ENCODE measurements at places on chromosomes 11 and 22. TPM values are rescaled to one million over a fixed set of nuclear protein-coding genes. Genes with fewer than 3 reads are reported as not detected.

GRCh38 chr22:35177811-35178210 is 79.5 kb upstream of the HMGXB4 start:
- ATAC-seq = no peak

DNA sequence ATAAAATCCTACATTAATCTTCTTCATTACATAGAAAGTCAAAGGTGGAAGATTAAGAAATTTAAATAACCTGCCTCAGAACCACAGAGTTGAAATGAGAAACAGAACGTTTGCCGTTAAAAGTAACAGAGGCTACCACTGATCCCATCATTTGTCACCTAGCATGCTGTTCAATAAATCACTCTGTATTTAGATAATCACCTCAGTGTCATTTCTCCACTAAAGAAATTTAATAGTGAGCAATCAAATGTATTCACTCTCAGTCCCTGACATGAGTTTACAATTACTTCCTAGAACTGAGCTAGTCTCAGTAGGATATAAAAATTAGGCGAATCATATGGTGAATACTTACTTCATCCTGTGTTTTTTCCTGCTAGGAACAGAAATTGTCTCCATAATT is 169.6 kb downstream of the MSANTD4 start:
- no peak for ATAC-seq

DNA sequence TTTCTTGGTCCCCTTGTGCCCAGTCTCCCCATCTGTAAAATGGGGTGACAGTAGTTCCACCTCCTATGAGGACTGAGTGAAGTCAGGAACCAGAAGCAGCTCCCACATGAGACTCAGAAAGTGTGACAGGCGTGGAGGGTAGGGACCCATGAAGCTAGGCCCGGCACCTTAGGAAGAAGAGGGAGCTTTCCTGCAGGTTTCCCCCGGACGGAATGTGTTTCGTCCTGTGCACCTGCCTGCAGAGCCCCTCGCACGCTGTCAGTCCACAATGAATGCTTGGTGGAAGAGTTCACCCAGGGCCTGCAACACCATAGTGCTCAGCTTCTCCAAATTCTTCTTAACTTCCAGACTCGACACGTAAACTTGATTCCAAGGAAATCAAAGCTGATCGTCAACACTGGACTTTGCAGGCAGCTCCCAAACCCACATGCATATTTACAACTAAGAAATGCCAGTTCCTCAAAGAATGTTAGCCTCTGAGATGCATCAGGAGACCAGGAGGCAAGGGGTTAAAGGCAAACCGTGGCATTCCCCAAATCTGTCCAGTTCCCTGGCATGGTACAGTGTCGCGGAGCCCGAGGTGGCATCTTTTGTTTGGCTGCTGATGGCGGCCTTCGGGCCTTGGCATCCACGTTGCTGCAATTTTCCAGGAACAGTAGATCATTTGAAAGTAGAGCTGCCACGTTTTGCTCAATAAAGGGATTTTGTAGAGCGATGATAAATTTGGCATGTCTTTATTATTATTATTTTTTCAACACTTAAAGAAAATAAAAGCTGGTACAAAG is 15.4 kb downstream of the LRP5 start:
- no peak for ATAC-seq

- no peak for ATAC-seq
Measured at GRCh38 chr11:63405114-63405513, 35.5 kb downstream of the SLC22A9 start.

- peak; percentile 27 for ATAC-seq
Measured at GRCh38 chr11:56910785-56911184, 77.9 kb upstream of the OR5AK2 start.

DNA sequence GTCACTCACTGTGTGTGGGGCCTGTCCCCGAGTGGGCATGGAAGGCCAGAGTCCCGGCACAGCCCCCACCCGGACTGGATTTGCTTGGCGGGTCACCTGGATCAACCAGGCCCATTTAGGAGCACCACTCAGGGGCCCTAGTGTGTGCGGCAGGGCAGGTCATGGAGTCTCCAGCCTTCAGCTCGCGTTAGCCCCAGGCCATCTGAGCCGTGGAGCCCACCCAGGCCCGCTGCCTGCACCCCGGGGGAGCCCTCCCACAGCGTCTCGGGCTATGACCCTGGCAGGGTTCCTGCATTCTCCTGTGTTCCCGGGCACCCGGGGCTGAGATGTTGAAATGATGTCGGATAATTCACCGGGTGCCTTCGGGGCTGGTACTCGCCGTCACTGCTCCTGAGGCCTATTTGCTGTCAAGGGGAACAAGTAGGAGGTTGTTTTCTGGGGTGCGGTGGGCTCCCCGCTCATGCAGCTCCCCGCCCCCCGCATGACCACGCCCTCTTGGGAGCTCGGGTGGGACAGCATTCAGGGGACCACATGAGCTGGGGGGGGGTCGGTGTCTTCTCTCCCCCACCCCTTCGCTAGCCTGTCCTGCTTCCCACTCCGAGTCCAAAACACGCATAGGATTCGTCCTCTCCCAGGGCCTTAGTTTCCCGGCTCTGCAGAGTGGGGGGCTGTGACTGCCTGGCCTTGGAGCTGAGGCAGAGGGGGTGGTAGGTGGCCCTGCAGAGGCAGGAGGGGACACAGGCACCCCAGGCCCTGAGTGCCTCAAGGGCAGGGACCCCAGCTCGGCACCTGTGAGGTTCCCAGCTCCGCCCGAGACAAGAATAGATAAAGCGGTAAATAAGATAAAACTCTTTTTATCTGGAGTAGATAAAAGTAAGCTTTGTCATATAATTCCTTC is 77.2 kb downstream of the KCNQ1 start:
- no peak for ATAC-seq

DNA sequence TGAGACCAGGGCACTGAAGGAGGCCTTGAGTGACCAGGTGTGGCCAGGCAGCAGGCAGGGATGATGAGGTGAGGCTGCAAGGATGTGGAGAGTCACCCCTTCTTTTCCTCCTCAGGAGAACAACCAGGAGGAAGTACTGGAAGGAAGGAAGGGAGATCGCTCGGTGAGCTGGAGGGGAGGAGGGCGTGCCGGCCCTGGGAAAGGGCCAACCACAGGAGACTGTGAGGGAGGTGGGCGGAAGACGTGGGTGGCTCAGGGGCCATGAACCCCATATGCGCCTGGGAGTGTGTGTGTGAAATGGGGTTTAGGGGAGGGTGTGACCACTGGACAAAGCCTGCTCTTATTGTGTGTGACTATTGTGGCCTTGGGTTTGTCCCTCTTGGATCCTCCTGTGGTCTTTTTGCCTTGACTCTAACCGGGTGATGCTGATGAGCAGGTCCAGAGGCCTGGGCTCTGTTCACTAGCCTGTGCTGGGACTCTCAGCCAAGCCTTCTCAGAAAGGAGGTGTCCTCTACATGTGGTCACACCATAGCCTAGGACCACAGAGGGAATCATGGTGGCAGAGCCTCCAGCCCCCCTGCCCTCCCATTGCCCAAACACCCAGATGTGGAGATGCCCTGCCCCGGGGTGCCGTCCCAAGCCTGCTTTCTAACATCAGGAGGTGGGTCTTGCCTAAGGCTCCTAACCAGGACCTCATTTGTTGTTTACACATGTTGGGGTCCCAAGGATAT is 41.3 kb upstream of the TUB start:
- ATAC-seq = no peak

Gene RASGRP2
- 1.1 TPM for total RNA-seq
